Dermis microvascular lymphatic vessel endothelial cell (primary cell): ENCODE measurements at places on chromosomes 1 and 21. TPM values are rescaled to one million over a fixed set of nuclear protein-coding genes. Genes with fewer than 3 reads are reported as not detected.

ETV3L gene
- total RNA-seq, result under 0.01 TPM in 1 of 2 replicates, not detected in the other

LRRC8C gene
- 13.7 and 18.2 TPM in 2 replicates for total RNA-seq

KRTAP19-3 gene
- not detected in 2 replicates for total RNA-seq

STUM gene
- 0.13 and 0.25 TPM in 2 replicates for total RNA-seq

SLC25A33 gene
- total RNA-seq, result 4.0 and 5.3 TPM in 2 replicates

WNT9A gene
- total RNA-seq, result 0.64 and 0.76 TPM in 2 replicates

ATP6V0B gene
- total RNA-seq, result 111 and 125 TPM in 2 replicates

VWA5B1 gene
- total RNA-seq, result not detected in 2 replicates

HTR6 gene
- under 0.01 and 0.13 TPM in 2 replicates for total RNA-seq

EFNA3 gene
- total RNA-seq, result 1.3 and 1.6 TPM in 2 replicates

LAX1 gene
- under 0.01 TPM in 2 replicates for total RNA-seq

SHCBP1L gene
- total RNA-seq, result under 0.01 and 0.13 TPM in 2 replicates

INAVA gene
- total RNA-seq, result under 0.01 TPM in 1 of 2 replicates, not detected in the other

PGM1 gene
- total RNA-seq, result 43.1 and 66.1 TPM in 2 replicates

C21orf58 gene
- 2.0 and 3.3 TPM in 2 replicates for total RNA-seq

BNIPL gene
- under 0.01 and 0.13 TPM in 2 replicates for total RNA-seq

GORAB gene
- total RNA-seq, result 6.2 and 9.1 TPM in 2 replicates

NCF2 gene
- not detected in 2 replicates for total RNA-seq

C1orf116 gene
- not detected in 2 replicates for total RNA-seq

AUNIP gene
- total RNA-seq, result 1.4 and 3.2 TPM in 2 replicates

BPNT1 gene
- 25.9 and 28.4 TPM in 2 replicates for total RNA-seq

RYR2 gene
- 0.25 and 0.26 TPM in 2 replicates for total RNA-seq

TIE1 gene
- total RNA-seq, result 667 and 1,206 TPM in 2 replicates

FMO2 gene
- total RNA-seq, result not detected in 2 replicates

ERG gene
- 41.0 and 70.4 TPM in 2 replicates for total RNA-seq

COL9A2 gene
- total RNA-seq, result 0.39 and 0.51 TPM in 2 replicates

LIPI gene
- total RNA-seq, result not detected in 2 replicates

AIM2 gene
- not detected in 2 replicates for total RNA-seq

EXTL1 gene
- not detected in 2 replicates for total RNA-seq

FCRL4 gene
- not detected in 2 replicates for total RNA-seq

TCHH gene
- under 0.01 TPM in 2 replicates for total RNA-seq

UMODL1 gene
- not detected in 2 replicates for total RNA-seq

DYRK3 gene
- total RNA-seq, result 15.5 and 19.2 TPM in 2 replicates

RNU1-3 gene
- total RNA-seq, result under 0.01 TPM in 2 replicates

C1orf210 gene
- total RNA-seq, result not detected in 2 replicates

CFAP107 gene
- not detected in 2 replicates for total RNA-seq

HRNR gene
- total RNA-seq, result not detected in 2 replicates

ZNF670 gene
- total RNA-seq, result 6.2 and 7.4 TPM in 2 replicates

CELA3A gene
- not detected in 2 replicates for total RNA-seq

IFI44L gene
- 0.26 and 0.38 TPM in 2 replicates for total RNA-seq

ITGB2 gene
- 0.13 and 0.25 TPM in 2 replicates for total RNA-seq

LCA5L gene
- total RNA-seq, result 0.26 and 0.38 TPM in 2 replicates

PLEKHN1 gene
- total RNA-seq, result 0.38 and 0.51 TPM in 2 replicates

NTRK1 gene
- total RNA-seq, result not detected in 2 replicates

FCAMR gene
- total RNA-seq, result not detected in 2 replicates

CD84 gene
- total RNA-seq, result not detected in 2 replicates

SIM2 gene
- total RNA-seq, result not detected in 2 replicates

SLC44A3 gene
- 1.3 and 4.7 TPM in 2 replicates for total RNA-seq

BGLAP gene
- total RNA-seq, result 0.26 and 0.63 TPM in 2 replicates

ARMH1 gene
- 0.13 TPM in 1 of 2 replicates, not detected in the other for total RNA-seq

SIKE1 gene
- 38.3 and 42.5 TPM in 2 replicates for total RNA-seq

GJA4 gene
- total RNA-seq, result 62.4 and 70.5 TPM in 2 replicates

FAM151A gene
- not detected in 2 replicates for total RNA-seq
